MM.1S (cell line): ENCODE measurements at places on chromosomes 1 and 21.

DNA sequence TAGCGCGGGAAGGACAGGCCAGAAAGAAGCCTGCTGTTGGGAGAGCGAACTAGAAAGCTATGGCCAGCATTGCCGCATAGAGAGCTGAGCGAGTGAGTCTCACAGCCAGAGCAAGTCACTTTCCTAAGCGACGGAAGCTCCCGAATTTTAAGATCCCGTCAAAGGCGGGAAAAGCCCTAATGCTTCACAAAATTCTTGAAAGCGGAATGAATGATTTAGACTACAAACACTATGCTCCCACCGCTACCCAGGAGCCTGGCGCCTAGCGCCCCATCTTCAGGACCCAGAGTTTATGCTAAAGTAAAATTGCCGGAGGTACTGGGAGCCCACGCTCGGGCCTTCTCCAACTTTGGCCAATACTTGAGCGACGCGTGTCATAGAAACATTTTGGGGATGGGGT, 409.9 kb upstream of the ESRRG start:
- H3K4me3 ChIP-seq, result no peak overlapping the region
- H3K4me1 ChIP-seq, result no peaks in the 10 kb centered on the region
- H3K27ac ChIP-seq, result no peak overlapping the region

GRCh38 chr1:234976861-234977680, 151.6 kb downstream of the TOMM20 start:
- no peak overlapping the region for H3K27ac ChIP-seq
- H3K4me1 ChIP-seq, result peaks cover 30% of the 10 kb centered on the region
- peaks cover 10% of the 10 kb centered on the region; the same call in 1 of the 2 replicates for H3K27me3 ChIP-seq
- no peak for DNase-seq
- no peaks in the 10 kb centered on the region for H3K36me3 ChIP-seq

- H3K36me3 ChIP-seq, result no peaks in the 10 kb centered on the region
- DNase-seq, result no peak
- peaks cover 32% of the 10 kb centered on the region for H3K4me1 ChIP-seq
- no peak overlapping the region for H3K4me3 ChIP-seq
Observed at GRCh38 chr1:165852871-165853270, 25.5 kb downstream of the UCK2 start.

- H3K4me3 ChIP-seq, result 0 out of 2 replicates have a peak overlapping the region, but pooled peaks have one; percentile 35
- H3K27me3 ChIP-seq, result no peaks in the 10 kb centered on the region
- H3K36me3 ChIP-seq, result no peaks in the 10 kb centered on the region
- H3K27ac ChIP-seq, result no peak overlapping the region
- no peaks in the 10 kb centered on the region for H3K4me1 ChIP-seq
Observed at GRCh38 chr1:32521165-32521564, 18.1 kb upstream of the ZBTB8A start.

DNA sequence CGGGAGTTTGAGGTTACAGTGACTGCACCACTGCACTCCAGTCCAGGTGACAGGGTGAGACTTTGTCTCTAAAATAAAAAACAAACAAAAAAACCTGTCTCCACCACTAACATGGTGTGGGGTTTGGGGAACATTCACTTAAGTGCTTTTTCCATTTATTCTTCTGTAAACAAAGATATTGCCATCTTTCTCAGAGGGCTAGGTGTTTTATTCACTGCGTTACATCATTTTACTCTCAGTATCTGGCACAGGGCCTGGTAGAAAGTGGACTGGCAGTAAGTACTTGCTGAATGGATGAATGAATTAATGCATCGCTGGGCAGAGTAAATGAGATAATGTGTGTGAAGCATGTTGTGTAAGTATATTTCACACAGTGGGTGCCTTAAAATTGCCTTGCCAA, 20.1 kb downstream of the KIAA0040 start:
- H3K4me3 ChIP-seq, result no peak overlapping the region
- DNase-seq, result no peak
- H3K27me3 ChIP-seq, result no peaks in the 10 kb centered on the region
- H3K4me1 ChIP-seq, result peaks cover 16% of the 10 kb centered on the region

DNA sequence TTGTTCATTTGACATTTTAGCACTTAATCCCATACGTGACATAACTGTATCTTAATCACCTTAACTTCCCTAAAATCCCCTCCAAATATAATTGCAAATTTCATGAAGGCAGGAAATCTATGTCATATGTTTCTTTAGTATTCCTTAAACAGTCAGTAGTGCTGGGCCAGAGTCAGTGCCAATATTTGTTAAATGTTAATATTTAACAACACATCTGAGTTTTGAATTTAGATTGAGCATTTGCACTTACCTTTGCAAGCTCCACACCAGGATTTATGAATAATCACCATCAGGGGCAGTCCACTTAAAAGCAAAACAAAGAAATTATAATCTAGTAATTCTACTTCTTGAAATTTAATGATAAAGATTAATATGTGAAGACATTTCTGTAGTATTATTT, 5.3 kb downstream of the KTI12 start:
- H3K4me3 ChIP-seq, result no peak overlapping the region
- H3K27ac ChIP-seq, result no peak overlapping the region
- peaks cover 8% of the 10 kb centered on the region for H3K4me1 ChIP-seq
- no peaks in the 10 kb centered on the region for H3K27me3 ChIP-seq
- DNase-seq, result no peak

DNA sequence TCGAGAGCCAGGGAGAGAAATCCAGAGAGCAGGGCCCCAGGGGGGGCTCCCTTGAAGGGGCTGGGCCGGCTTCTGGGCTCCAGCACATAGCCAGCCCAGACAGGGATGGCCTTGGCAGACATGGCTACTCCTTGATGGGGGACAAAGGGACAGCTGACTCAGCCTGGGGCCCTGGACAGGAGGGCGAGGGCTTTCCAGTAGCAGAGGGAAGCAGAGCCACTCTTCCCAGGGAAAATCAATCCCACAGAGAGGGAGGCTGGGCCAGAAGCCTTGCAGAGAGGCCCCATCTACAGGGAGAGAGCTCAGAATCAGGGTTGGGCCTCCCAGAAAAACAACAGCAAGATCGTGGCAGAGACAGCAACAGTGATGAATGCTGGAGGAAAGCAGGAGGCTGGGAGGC, 15.6 kb downstream of the IGFN1 start:
- H3K36me3 ChIP-seq, result no peaks in the 10 kb centered on the region
- H3K4me1 ChIP-seq, result no peaks in the 10 kb centered on the region
- no peak overlapping the region for H3K27ac ChIP-seq
- H3K4me3 ChIP-seq, result no peak overlapping the region
- H3K27me3 ChIP-seq, result peaks cover 32% of the 10 kb centered on the region
- no peak for DNase-seq

DNA sequence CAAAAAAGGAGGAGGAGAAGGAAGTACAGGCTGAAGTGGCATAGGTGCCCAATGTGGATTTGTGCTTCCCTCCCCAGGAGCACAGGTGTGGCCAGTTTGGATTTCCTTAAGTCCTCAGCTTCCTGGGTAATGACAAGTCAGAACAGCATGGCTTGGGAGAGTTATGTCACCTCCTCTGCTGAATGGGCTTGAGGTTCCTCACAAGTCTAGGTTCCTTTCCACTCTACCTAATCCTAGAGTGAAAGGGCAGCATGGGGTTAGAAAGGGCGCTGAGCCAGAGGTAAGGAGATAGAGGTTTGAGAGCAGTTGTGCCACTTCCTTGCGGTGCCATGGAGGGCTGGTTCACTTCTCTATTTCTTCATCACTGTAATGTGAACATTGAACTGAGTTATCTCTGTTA, 35.5 kb upstream of the IL20 start:
- no peak overlapping the region for H3K4me3 ChIP-seq
- no peaks in the 10 kb centered on the region for H3K27me3 ChIP-seq
- H3K27ac ChIP-seq, result peak overlapping the region; percentile 66; the same call in 1 of the 2 replicates
- peak; percentile 42 for DNase-seq

DNA sequence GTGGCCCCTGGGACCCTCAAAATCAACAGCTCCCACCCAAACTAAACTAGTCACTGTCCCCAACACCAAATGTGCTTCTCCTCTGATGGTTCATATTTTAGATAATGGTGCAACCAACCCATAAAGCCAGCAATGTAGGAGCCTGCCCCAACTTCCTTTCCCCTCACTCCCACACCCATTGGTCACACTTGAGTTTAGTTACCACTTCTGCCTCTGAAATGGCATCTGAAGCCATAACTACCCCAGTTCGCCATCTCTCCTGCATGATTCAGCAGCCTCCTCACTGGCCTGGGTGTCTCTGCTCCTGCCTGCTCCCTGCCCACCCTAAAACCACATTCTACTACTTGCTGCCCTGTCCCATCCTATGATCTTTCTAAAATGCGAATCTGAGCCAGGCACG, 3.4 kb upstream of the CDCP2 start:
- no peak for DNase-seq
- no peak overlapping the region for H3K4me3 ChIP-seq
- H3K4me1 ChIP-seq, result no peaks in the 10 kb centered on the region
- no peak overlapping the region for H3K27ac ChIP-seq
- no peaks in the 10 kb centered on the region for H3K27me3 ChIP-seq
- H3K36me3 ChIP-seq, result no peaks in the 10 kb centered on the region

DNA sequence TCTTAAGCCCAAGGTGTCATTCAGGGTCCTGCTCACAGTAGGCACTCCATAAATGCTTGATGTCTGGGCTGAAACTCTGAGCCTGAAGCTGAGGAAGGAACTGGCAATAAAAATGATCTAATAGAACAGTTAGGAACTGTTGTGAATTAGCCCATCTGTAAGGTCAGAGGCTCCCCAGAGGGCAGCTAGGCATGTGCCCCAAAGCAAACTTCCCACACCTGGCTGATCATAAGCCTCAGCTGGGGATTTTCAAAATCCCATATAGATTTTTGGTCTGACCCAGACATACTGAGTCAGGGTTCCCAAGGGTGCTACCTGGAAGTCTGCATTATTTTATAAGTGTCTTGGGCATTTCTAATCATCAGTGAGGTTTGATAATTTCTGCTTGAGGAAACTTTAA, 309.4 kb upstream of the PROX1 start:
- no peak for DNase-seq
- H3K4me3 ChIP-seq, result no peak overlapping the region
- no peak overlapping the region for H3K27ac ChIP-seq
- H3K27me3 ChIP-seq, result no peaks in the 10 kb centered on the region

- no peak overlapping the region for H3K27ac ChIP-seq
- H3K4me1 ChIP-seq, result no peaks in the 10 kb centered on the region
- no peak overlapping the region for H3K4me3 ChIP-seq
- H3K36me3 ChIP-seq, result no peaks in the 10 kb centered on the region
Observed at GRCh38 chr1:31855038-31855845, 39.4 kb upstream of the SPOCD1 start.

DNA sequence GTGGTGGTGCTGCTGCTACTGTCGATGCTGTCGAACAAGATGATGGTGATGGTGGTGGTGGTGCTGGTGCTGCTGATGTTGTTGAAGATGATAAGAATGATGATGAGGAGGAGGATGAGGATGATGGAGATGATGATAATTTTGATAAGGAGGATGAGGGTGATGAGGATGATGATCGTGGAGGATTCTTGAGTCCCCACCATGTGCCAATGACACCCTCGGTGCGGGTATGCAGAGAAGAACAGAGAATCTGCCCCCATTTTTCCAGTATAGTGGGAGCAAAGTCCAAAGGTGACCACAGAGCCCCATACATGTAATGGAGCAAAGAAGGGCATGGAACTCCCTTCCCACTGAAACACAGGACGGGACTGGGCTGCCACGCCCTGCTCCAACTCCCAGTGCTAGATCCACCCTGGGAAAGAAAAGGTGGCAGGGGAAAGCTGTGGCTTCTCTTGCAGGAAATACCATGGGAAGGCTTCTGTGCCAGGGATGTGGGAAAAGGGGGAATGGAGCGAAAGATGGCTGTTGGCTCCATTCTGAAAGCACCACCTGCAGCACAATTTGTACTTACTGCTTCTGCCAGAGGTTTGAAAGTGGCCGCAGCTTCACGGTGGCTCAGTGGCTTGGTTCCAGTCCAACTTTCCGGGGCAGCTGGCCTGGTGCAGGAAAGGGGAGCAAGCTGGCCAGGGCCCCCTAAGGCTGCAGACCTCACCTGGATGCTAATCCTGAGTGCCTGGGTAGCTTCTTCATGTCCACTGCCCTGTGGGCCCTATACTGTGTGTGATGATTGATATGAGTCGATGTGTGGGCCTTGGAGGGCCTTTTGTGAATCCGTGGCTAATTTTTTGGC, 387.2 kb upstream of the VAMP3 start:
- H3K27ac ChIP-seq, result no peak overlapping the region
- H3K4me3 ChIP-seq, result no peak overlapping the region
- H3K27me3 ChIP-seq, result peaks cover 87% of the 10 kb centered on the region
- H3K36me3 ChIP-seq, result no peaks in the 10 kb centered on the region

- no peaks in the 10 kb centered on the region for H3K27me3 ChIP-seq
- peak; percentile 96 for DNase-seq
- H3K36me3 ChIP-seq, result no peaks in the 10 kb centered on the region
- H3K4me3 ChIP-seq, result peak overlapping the region; percentile 92
- peak overlapping the region; percentile 99 for H3K27ac ChIP-seq
Observed at GRCh38 chr1:92485381-92486250, 1.1 kb downstream of the GFI1 start.

DNA sequence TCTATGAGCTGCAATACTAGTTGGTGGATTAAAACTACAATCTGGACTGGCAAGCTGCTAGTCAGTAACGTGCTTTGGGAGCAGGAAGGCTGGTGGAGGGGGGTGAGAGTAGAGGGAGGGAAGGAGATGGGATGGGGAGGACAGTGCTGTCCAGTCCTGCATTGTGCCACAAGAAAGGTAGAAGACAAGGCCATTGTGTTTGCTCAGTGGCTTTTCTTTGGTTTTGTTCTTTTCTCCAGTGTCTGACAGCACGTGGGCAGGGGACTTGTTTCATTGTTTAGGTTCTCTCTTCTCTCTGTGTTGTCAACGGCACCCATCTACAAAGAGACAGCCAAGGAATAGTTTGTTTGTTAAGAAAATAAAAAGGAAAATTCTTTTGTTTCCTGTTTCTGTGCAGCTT, 362.8 kb upstream of the PLXNA2 start:
- H3K27me3 ChIP-seq, result no peaks in the 10 kb centered on the region
- DNase-seq, result no peak
- no peaks in the 10 kb centered on the region for H3K36me3 ChIP-seq
- H3K27ac ChIP-seq, result no peak overlapping the region
- no peak overlapping the region for H3K4me3 ChIP-seq

- H3K36me3 ChIP-seq, result no peaks in the 10 kb centered on the region
- no peak for DNase-seq
- no peaks in the 10 kb centered on the region for H3K27me3 ChIP-seq
- no peaks in the 10 kb centered on the region for H3K4me1 ChIP-seq
- no peak overlapping the region for H3K4me3 ChIP-seq
Observed at GRCh38 chr1:106571109-106571508, 485.4 kb upstream of the PRMT6 start.

DNA sequence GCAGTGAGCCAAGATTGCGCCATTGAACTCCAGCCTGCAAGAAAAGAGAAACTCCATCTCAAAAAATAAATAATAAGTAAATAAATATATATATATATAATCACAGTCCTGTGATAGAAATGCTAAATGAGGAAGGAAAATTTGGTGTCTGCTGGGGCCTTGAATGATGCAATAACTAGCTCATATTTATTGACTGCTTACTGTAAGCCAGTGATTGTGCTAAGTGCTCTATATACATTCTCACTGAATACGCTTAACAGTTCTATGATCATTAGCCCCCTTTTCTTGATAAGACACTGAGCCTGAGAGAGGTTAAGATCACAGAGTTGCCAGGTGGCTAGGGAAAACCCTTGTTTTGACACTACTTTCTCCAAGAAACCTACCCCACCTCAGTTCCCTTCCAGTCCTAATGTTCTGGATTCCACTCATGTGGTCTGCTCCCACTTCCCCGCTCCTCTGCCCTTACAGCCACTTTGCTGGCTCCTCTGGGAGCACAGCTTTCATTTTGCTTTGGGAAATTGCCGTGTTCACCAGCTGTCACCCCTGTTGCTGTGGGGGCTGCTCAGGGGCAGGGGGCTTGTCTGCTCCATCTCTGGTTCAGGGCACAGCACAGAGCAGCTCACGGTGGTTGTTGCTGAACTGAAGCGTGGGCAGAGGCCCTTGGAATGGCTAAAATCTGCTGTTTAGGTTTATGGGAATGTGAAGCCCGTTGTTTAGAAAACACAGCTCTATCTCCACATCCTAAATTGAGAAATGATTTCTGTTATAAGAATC, 2.5 kb upstream of the BMP8A start:
- H3K4me1 ChIP-seq, result peaks cover 17% of the 10 kb centered on the region; the same call in 1 of the 2 replicates
- H3K36me3 ChIP-seq, result no peaks in the 10 kb centered on the region; the same call in 1 of the 2 replicates
- no peak overlapping the region; the same call in 1 of the 2 replicates for H3K27ac ChIP-seq
- no peak overlapping the region for H3K4me3 ChIP-seq
